ENCODE measurements at places on chromosomes 11 and 22. TPM values are rescaled to one million over a fixed set of nuclear protein-coding genes. Genes with fewer than 3 reads are reported as not detected.

- no peak for DNase-seq
Observed at GRCh38 chr11:126333142-126333541, 22.3 kb upstream of the ST3GAL4 start.

DNA sequence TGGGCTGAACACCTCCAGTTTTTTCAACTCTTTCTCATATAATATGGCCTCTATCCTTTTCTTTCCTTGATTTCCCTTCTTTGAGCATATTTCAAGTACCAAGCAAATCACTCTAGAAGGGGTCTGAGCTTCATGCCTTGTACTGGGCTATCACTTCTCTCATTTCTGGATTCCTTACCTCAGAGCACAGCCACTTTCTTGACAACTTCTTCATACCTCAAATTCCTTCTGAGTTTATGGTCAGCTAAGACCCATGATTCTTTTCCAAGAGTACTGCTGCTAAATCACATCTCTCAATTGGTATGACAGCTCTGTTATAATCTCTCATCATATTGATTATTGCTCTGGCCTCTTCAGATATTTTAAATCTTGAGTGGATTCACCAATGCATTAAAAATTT, 224.8 kb upstream of the ZBED5 start:
- DNase-seq, result no peak

DNA sequence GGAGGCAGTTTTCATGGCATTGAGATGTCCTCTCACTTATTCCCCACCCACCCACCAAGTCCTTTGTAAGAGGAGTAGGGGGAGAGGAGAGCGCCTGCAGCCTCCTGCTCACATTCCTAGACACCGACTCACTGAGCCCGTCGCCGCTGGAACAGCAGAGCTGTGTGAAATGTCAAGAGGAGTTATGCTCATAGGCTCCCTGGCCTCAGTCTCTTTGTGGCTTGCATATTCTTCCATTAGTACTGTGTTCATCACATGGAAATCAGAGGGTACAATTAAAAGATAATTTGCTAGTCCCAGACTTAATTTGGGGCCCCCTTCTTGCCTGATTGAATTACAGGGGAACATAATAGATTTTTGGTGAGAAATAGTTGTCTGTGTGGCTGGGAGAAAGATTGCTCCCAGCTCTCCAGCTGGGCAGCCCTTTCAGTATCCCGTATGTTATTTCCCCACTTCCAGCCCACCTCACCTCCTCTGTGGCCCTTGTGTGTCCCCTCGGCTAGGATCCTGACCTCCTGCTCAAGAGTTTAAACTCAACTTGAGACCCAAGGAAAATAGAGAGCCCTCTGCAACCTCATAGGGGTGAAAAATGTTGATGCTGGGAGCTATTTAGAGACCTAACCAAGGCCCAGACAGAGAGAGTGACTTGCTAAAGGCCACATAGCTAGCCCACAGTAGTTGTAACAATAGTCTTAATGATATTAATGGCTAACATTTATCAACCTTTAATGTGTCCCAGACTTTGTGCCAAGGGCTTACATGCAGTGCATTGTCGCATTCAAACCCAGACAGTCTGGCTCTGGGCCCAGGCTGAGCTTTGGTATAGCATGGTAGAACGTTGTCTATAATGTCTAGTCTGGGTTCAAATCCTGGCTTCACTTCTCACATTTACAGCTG, 32.2 kb downstream of the LIMK2 start:
- peak; percentile 45 for DNase-seq

DNA sequence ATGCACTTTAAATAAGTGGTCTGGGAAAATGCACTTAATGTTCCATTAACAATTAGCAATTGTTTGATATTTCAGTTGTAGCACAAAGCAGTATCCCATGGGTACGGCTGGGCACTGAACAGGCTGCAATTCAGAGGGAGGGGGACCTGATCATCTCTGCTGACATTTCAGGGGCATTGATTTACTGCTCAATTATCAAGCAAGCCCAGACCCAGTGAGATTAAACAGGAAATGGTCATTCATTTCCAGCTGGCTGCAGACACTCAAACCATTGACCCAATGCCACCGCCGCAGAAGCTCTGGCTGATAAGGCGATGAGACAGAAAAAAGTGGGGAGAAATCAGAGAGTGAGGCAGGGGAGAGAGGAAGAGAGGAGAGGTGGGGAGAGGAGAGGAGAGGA, 1.2 kb downstream of the GPR83 start:
- DNase-seq, result no peak

WT1 gene
- 0.56 TPM for polyA plus RNA-seq

GRCh38 chr22:47176026-47176389, 413.6 kb downstream of the TBC1D22A start:
- peak; percentile 10 for DNase-seq

DNA sequence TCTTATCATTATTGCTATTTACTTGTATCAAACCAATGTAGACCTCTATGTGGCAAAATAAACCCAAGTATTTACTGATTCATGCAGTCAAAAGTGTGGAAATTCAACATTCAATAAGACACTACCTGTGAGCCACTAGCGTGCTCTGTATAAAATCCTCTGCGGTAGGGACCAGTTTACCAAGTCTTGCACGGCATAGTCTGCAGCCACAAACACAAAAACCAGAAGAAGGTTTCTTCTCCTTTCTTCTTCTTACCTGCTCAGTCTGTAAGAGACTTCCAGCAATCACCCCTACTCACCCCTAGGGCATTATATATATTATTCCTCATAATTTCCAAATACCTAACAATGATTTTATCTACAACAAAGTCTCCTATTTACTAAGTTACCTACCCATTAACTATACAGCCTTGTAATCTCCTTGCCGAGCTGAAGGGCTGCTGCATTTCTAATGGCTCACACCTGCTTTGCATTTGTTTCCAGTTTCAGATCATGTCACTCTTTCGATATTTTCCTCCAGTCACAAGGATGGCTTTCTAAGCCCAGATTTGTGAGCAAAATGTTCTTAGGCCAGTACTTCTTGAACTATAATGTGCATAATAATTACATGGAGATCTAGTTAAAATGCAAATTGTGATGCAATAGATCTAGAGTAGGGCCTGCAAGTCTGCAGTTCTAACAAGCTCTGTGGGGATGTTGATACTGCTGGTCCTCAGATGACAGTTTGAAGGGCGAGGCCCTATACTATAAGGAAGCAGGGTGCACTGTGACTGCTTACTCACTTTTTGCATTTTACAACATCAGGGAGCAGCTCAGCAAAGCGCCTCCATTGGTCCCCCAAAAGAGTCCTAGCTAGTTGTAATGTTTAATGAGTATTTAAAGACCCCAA, 191.9 kb upstream of the DDI1 start:
- DNase-seq, result no peak

DNA sequence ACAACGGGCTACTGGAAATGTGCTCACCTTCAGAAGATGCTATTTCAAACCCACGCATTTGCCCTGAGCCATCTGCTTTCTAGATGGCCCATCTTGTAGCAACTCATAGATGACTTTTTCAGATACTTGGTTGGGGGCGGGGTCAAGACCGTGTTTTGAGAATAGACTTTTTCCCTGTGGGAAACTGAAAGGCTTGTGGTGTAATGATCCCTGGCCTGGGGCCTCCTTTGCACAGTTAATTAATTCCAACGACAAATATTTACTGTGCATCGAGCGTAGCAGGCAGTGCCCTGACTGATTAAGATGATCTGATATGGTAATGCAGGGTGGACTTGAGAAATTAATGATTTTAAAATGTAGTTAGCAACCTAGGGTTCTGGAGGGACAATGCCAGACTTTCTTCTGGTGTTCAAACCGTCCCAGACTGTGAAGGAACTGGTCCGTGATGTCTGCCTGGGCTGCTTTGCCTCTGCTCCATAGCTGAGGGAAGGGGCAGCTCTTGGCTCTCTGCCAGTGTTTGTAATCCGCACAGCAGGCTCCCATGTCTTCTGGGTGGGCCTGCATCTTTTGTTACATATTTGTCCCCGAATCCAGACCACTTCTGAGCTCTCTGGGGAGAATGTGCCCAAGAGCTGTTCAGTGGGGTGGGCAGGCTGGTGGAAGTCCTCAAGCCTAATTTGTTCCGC, 84.8 kb downstream of the ADAMTS15 start:
- DNase-seq, result no peak

DNA sequence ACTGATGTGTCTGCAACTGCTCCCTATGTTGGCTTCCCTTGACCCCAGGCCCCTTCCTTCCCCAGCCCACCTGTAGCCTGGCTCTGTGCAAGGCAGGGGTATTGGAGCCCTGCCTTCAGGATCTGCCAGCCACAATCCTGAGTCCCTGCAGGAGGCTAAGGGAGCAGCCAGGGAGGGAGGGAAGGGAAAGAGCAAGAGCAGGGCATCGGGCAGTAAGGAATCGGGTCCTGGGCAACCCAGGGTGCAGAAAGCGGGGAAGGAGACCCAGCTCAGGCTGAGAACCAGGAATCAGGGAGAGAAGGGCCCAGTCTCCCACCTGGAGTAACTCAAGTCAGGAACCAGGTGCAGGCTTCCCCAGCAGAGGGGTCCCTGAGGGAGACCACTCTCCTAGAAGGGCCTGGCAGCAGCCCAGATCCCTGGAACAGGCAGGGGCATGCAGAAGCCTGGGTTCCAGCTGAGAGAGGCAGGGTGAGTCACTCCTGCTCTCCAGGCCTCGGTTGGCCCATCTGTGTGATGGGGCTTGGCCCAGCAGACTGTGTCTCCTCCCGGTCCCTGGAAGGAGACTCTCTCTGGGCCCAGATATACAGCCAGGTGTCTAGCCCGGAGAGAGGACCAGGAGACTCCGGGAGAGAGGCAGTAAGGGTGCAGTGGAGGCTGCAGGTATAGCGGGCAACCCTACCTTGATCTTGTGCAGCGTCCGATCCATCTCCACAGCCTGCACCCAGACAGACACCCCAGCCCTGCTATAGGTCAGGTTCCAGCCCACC, 13.4 kb downstream of the STARD10 start:
- DNase-seq, result no peak

DNA sequence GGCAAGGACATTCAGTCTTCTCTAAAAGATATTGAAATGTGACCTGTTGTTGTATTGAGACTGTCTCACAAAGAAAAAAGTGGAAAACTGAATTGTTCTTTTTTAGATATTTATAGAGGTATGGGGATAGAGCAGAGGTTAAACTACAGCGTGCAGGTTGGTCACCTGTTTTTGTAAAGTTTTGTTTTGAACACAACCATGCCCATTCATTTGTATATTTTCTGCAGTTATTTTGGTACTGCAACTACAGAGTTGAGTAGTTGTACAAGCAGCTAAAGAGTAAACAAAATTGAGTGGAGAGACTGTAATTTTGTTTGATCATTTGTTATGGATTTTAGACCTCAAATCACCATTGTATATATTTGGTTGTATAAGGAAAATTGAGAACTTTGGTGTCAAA, 11.3 kb downstream of the EED start:
- DNase-seq, result no peak

SCN4B gene
- 5.9 TPM for polyA plus RNA-seq

OR52E2 gene
- not detected for polyA plus RNA-seq

GRCh38 chr11:69443968-69444364, 37.5 kb upstream of the LINC01488 start:
- no peak for DNase-seq

SCGB1D2 gene
- 5.8 TPM for polyA plus RNA-seq

DNA sequence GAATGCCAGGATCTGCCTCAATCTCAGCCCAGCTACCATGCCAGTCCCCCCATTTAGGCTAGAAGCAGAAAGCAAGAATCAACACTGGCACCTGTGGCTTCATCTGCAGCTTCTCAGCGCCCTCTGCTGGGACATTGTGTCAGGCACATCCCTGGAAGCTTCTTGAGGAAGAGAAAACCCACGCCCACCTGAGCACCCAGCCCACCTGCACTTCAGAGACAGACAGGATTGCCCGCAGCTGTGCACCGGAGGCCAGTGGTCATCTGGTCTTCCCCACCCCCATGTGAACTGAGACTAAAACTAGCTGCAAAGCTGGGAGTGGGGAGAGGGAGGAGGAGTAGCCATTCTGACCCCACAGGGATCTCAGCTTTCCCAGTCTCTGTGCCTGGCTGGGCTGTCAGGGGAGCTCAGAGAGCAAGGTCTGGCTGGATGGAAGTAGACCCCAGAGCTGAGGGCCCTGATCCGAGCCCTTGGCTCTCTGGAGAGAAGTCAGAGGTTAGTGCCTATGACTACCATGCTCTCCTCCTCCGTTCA, 66.8 kb downstream of the FEZ1 start:
- peak; percentile 31 for DNase-seq

ACTN3 gene
- 0.09 TPM for polyA plus RNA-seq

B4GALNT4 gene
- polyA plus RNA-seq, result 30.3 TPM

LGALS1 gene
- polyA plus RNA-seq, result 588 TPM

- DNase-seq, result no peak
Observed at GRCh38 chr11:95153857-95154246, 64.2 kb downstream of the ENDOD1 start.

DNA sequence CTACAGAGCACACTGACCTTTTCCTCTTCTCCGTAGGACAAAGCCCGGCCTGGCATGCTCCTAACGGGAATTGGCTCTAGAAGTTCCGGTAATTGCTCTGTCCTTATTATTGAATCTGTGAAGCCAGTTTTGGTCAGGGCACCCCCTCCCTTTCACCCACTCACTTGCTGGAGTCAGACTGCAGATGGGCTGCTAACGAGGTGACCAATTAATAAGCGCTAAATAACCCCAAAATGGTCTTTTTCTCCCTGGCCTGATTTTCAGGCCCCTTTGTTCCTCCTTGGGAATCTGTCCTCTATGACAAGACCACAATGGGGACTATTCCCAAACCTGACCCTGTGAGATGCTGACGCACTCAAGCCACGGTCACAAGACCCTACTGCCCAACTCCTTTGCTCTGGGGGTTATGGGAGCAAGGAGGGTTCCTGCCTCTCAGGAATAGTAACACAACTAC, 610.0 kb upstream of the CADM1 start:
- no peak for DNase-seq

OR5L2 gene
- not detected for polyA plus RNA-seq

GRCh38 chr11:125649465-125650166, 24.7 kb downstream of the CHEK1 start:
- no peak for DNase-seq

DNA sequence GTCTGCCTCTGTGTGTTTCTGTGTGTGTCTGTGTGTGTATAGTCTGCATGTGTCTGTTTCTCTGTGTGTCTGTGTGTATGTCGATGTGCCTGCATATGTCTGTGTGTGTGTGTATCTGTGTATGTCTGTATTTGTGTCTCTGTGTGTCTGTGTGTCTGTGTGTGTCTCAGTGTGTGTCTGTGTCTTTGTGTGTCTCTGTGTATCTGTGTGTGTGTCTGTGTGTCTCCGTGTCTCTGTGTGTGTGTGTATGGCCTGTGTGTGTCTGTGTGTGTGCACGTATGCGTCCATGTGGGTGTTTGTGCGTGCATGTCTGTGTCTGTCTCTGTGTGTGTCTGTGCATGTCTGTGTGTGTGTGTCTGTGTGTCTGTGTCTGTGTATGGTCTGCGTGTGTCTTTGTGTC, 439 bp downstream of the SNX32 start:
- DNase-seq, result no peak

KCNJ1 gene
- polyA plus RNA-seq, result 0.17 TPM

DNA sequence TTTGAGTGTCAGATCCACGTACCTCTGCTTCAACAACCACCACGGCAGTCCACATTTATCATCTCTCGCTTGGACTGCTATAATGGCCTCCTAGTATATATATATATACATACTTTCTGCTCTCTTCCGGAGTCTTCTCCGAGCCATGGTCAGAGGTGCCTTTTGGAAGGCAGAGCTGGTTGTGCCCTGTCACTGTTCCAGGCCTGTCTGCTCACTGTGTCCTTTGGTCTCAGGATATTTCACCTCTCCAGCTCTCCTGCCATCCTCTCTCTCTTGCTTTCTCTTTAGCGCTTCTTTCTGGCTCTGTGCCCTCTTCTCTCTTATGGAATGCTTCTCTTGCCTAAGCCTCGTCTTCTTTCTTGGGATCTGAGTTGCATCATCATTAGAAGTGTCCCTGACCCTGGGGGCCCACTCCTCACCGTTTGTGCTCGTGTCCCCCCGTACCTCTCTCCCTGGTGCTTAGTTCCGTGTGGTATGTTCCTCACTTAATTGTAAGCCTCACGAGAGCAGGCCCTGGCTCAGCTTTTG, 86.1 kb upstream of the RASSF10 start:
- no peak for DNase-seq

- DNase-seq, result peak; percentile 14
Observed at GRCh38 chr11:72812604-72812966, 1.6 kb upstream of the ATG16L2 start.
